Activated naive CD4-positive, alpha-beta T cell treated with anti-CD3 and anti-CD28 coated beads, Interleukin-2, amount 50 U/mL, for 72 hours (primary cell): ENCODE measurements at places on chromosomes 2 and 18. TPM values are rescaled to one million over a fixed set of nuclear protein-coding genes. Genes with fewer than 3 reads are reported as not detected.

The DLGAP1 gene
- total RNA-seq: not detected

GRCh38 chr2:234363011-234363487, 133.8 kb downstream of the ARL4C start:
- DNase-seq: no peak

The UCN gene
- 1.6 TPM for total RNA-seq

- peak; percentile 43 for DNase-seq
These were observed 22.3 kb upstream of the GPC1 start for GRCh38 chr2:240412975-240413812.

The IGFBP2 gene
- 0.14 TPM for total RNA-seq

DNA sequence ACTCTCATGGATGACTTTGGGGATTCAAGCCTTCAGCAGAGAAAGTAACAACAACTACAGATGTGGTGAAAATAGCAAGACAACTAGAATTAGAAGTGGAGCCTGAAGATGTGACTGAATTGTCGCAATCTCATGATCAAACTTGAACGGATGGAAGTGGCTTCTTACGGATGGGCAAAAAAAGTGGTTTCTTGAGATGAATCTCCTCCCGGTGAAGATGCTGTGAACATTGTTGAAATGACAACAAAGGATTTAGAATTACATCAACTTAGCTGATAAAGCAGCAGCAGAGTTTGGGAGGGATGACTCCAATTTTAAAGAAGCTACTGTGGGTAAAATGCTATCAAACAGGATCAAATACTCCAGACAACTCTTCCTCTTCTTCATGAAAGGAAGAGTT, 43.1 kb downstream of the AAK1 start:
- DNase-seq: no peak

DNA sequence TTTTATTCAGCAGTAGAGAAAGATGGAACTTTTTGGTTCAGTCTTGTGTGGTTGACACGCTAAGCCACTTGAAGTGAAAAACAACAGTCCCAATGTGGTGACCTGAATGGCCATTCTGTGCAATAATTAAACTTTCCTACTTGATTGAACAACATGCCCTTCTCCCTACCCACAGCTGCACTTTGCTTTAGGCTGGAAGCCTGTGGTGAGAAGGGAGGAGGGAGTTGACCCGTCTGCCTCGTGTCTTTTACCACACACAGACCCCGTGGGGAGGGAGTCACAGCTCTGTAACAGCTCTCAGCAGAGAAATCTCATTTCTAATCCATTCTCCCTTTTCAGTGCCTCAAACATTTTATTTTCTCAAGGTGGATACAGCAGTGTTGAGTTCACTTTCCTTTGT, 138.2 kb upstream of the PKDCC start:
- no peak for DNase-seq

- DNase-seq: no peak
These were observed 14.0 kb upstream of the REG3G start for GRCh38 chr2:79011496-79011895.

DNA sequence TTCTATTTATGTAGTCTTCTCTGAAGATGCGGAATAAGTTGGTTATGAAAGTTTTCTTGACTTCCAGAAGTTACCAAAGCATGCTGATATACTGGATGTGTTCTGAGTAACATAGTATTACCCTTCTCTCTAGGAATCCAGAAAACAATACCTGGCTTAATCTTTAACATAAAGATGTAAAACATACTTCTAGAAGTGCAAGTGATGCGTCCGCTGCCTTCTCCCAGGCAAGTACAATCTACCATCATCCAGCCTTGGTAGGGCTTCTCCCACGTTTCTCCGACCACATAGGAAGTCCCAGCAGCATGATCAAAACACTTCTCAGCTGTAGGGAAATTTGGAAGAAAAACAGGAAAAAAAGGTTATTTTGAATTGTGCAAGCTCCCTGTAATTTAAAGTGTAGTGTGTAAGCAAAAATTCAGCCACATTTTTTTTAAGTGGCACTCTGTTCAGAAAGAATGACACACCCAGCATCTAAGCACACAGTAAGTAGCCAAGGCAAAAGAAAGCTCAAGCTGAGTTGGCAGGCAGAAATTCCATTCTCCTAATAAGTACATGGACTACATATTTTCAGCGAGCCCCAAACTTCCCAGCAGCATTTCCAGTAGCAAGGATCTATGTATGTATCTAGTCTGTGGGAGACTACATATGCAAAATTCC, 5.2 kb downstream of the FN1 start:
- no peak for DNase-seq

DNA sequence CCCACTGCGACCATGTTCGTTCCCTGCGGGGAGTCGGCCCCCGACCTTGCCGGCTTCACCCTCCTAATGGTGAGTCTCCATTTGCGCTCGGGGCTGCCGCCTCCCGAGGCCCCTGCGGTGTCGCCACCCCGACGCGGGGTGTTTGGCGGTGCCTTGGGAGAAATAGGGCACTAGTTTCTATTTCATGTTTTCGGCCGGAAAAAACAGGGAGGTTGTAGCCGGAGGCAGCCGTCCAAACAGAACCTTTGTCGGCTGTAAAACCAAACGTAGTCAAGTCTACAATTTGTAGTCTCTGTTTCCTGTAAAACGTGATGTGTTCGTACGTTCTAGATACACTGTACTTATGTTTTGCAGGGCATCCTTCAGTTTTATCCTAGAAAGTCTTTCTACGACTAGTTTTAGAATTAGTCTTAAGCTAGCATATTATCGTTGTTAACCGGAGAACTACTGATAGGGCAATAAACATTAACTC, 290 bp downstream of the PSMG2 start:
- no peak for DNase-seq

The HSPE1 gene
- total RNA-seq: 275 TPM

DNA sequence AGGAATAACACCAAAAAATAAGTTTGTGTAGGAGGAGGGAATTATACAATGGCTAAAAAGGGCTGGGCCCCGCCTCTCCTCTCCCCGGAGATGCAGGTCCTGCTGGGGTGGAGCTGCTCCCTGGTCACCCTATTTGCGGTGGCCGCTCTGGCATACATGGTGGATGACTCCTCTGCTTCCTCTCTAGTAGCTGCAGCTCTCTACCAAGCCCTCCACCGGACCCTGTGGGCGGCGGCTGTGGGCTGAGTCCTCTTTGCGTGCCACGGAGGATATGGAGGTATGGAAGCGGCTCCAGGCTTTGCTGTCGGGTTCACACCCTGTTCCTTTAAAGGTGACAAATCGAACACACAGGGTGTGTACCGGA, 77.1 kb upstream of the SEC11C start:
- DNase-seq: no peak

- no peak for DNase-seq
These were observed 8.3 kb downstream of the PRKAG3 start for GRCh38 chr2:218823196-218823855.

- no peak for DNase-seq
These were observed 26.1 kb downstream of the GAD1 start for GRCh38 chr2:170842785-170843184.

The PAX3 gene
- not detected for total RNA-seq

GRCh38 chr2:229301237-229301636, 30.1 kb upstream of the PID1 start:
- no peak for DNase-seq

DNA sequence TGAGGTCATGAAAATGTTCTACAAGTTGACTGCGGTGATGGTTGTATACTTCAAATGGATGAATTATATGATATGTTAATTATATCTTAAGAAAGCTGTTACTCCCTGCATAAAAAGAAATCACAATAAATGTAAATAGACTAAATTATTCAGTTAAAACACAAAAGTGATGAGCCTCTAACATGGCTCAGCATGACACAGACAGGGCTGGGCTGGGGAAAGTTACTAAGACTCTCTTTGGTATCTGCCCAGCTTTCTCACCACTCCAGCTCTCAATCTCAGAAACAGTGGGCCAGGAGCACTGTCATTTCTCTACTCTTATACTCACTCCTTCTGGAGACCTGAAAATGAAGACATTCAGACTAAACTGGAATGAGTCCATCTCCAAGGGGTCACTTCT, 3.5 kb downstream of the CYP27C1 start:
- DNase-seq: no peak

DNA sequence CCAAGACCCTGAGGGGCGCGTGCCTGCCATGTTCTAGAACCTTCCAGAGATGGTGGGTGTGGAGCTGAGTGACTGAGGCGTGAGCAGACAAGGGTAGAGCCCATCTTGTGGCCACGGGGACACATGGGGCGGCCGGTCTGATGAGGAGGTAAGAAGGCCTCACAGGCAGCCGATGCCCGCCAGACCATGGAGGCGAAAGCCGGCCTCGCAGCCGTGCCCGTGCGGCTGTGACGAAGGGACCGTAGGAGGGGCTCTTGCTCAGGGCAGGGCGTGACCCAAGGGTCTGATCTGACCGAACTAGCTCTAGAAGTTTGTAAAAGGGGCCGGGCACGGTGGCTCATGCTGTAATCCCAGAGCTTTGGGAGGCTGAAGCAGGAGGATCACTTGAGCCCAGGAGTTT, 19.6 kb downstream of the D2HGDH start:
- DNase-seq: no peak

The DYSF gene
- total RNA-seq: 0.23 TPM

- DNase-seq: peak; percentile 72
These were observed 1.7 kb upstream of the FOSL2 start for GRCh38 chr2:28390746-28391563.

- no peak for DNase-seq
These were observed 176.6 kb downstream of the DYSF start for GRCh38 chr2:71629771-71630453.

DNA sequence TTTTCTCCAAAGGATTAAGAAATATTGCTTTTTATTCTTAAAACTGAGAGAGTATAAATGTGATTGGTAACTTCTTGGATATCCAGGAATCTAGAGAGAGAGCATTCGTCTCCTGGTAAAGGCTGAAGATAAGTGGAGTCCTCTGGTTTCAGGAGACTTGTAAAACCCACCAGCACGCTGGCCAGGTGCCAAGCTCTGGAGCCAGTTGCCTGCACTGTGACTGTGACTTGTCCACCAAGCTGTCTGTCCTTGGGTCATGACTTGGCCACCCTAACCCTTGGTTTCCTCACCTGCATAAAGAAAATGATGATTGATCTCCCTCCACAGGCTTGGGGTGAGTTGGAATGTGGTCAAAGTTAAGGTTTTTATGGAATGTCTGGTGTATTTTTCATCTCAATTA, 185.4 kb upstream of the NCKAP5 start:
- DNase-seq: no peak

DNA sequence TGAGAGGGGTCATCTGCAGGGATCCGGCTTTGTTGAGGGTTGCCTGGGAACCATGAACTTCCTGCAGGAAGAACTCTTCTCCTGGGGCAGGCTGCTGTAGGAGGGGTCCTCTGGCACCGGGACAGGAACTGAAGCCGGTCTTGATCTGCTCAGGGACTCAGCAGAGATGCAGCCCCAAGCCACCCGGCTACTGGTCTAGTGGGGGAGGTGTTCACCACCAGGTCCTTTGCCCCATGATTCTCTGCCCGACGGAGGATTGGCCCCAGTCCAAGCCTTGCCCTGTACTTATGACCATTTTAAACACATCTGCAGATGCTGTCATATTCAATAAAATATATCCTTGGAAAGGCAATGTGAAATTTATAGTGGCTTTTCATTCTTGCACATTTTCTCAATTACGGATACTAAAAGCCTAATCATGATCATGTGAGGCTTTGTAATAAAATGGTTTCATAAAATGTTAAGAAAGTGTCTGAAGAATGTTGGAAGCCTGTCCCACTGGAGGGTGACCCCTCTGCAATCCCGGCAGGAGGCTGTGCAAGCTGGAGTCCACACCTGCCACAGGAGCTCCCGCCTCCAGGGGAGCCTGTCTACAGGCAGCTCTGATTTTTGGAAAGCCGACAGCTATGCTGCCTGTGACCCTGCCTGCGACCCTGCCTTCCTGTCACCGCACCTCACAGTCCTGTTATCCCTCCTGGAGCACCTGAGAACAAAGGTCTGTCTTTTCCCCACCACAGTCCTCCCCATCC, 98.8 kb upstream of the TAF1B start:
- no peak for DNase-seq

DNA sequence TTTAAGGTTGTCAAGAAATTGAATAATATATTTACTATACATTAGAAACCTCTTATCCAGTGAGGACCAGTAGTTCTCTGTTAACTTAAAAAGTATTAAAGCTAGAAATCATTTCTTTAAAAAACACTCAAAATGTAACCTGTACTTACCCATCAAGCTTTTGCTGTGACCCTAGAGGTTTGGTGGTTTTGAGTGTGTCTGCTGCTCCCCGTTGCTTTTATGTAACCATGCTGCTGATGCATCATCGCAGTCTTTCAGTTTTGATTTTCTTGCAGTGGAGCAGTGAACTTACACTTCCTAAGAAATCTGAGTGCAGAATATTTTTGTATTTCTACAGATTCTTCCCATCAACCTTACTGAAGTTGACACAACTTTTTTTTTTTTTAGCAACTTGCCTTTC, 34.2 kb downstream of the MRPS9 start:
- DNase-seq: peak; percentile 22

GRCh38 chr2:226561962-226562361, 237.7 kb downstream of the IRS1 start:
- no peak for DNase-seq

DNA sequence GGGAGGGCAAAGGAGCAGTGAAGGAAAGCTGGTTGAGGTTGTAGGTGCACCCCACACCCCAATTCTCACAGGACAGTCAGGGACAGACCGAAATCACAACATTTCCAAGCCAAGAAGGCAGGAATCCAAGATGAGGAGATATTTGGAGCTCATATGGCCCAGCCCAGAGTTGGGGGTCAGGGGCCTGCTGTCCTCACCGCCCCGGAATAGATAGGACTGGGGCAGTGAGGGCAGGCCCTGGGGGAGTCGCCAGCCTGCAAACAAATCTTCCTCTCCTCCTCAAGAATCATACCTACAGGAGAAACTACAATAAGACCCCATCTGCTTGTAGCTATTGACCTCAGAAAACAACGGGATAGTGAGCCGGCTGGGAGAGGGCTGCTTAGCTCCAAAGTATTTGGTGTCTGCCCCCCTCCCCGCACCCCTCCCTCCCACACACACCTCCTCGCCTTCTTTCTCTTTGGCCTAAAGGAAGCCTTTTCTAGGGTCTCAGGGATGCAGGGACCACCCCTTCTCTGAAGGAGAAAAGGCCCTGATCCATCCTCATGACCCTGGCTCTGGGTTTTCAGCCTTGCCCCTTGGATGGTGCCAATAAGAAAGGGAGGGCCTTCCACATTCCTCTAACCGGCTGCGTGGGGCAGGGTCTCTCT, 3.8 kb downstream of the EN1 start:
- no peak for DNase-seq
